ENCODE measurements at places on chromosomes 2 and 18.

- DNase-seq = peak; percentile 70
Measured at GRCh38 chr2:208350610-208351009, 56.0 kb upstream of the PTH2R start.

DNA sequence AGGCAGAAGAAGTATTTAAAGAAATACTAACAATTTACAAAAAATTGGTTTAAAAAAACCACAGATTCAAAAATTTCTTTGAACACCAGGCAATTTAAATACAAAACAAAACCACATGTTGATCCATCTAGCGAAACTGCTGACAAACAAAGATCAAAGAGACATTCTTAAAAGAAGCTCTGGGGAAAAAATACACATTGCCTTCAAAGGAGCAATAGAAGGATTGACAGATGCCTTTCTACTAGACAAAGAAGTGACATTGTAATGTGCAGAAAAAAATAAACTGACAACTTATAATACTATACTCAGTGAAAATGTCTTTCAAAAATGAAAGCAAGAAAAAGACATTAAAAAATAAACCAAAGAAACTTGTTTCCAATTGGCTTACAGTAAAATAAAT, 12.6 kb upstream of the EIF2AK3 start:
- no peak for DNase-seq

GRCh38 chr2:231094736-231095346, 30.0 kb downstream of the HTR2B start:
- DNase-seq = no peak

DNA sequence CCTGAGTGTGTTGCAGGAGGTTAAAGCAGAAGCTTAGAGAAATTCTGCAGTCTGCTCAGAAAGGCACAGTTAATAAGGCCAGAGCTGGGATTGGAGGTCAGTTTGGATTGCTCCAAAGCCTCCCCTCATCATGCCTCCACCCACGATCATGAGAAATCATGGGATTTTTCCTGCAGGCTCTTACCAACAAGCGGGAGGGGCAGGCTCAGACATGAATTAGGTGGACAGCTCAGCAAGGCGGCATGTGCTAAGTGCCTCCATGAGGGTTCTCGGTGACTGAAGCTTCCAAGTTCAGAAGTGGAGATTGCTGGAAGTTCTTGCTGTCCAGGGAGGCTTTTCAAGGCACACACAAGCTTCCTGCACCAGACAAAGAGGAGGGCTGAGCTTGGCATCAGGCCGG, 163.8 kb downstream of the SETBP1 start:
- no peak for DNase-seq

DNA sequence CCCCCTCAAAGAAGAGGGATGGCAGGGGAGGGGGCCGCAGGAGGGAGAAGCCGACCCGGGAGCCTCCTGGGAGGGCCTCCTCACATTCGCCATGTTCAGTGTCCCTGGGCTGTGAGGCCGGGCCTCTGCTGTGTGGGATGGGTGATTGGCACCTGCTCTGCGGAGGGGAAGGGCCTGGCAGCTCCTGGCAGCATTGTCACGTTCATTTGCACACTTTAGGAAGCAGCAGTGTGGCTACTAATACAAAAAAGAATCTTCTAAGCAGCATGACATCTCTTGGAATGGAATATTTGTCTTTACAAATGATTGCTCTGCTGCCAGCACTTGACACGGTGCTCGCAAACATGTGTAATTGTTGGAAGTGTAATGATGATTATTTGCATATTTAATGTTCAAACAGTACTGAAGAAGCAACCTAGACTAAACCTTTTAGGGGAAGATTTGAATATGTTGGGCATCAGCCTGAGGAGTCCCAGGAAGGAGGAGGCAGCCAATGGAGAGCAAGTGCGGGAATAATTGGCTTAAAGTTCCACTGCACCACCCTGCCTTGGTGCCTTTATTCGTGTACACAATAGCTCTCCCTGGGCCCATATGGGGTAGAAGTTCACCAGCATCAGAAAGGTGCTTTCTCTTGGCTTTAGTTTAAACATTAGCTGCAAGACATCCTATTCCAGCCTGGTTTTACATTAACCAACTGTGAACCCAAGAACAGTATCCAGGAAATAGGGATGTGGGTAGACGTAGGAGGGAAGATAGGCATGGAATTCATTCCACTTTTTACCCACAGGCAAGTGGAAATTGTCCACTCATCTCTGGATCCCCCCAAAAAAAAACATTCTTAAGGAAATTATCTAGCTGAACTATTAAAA, 404.9 kb downstream of the TMEM182 start:
- no peak for DNase-seq

DNA sequence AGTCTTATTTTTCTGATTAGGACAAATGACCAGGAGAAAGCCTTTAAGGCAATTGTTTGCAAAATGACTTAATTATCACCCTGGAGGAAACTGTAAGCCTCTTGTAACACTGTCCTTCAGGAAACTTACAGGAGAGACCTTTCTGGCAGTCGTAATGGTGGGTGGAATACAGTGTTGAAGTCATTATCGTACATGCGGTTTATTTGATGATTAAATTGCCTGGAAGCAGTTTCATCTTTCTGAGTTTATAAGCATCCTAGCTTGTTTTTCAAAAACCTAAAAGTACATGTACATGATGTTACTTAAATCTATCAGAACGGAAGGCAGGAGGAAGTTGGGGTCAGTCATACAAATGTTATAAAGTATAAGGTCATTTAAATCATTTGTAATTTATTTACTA, 86.2 kb upstream of the RAB27B start:
- no peak for DNase-seq

GRCh38 chr2:85800586-85800985, 46.8 kb downstream of the ATOH8 start:
- no peak for DNase-seq

DNA sequence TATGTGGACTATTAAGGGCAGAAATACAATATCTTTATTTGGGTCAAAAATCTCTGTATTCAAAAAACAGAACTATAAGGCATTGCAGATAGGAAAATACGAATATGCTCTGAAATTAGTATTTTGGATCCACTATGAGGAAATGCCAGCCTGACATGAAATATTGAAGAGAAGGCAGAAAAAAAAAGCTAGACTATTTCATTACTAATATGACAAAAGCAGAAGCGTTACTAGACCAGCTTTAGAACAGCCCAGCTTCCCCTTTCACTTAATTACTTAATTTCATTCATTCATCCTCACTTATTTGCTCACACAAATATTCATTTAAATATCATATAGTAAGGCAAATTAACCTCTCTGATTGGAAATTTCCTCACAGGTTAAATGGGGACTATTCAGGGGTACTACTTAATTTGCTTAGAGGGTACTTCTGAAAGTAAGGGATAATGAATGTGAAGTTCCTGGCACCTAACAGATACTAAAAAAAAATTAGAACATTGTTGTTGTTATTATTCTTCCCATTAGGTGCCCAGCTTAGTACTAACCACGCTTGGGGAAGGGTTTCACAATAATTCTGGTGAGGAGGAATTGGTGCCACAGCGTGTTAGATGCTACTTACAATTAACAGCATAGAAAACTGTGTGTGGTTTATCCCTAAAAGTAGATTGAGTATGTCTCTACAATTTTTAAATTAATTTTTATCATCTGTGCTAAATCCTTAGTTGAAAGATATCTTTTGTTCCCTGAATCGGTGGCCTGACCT, 71.1 kb upstream of the CTLA4 start:
- no peak for DNase-seq

- no peak for DNase-seq
Measured at GRCh38 chr18:56351911-56352500, 286.4 kb downstream of the TXNL1 start.

GRCh38 chr2:174585657-174586252, 11.8 kb downstream of the WIPF1 start:
- no peak for DNase-seq

DNA sequence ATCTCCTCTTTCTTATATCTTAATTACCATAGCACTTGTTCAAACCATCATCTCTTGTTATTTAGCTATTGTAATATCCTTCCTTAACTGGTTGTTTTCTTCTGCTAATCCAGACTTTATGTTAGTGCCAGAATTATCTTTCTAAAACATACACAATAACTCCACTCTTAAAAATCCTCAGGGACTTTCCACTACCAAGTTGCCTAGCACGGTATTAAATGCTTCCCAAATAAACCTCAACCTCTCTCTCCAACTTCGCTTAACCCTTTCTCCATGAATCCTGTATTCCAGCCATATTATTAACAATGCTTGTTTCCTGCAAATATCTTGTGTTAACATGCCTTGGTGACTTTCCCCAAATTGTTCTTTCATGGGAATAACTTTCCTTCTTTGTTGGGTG, 84.5 kb downstream of the FAM228A start:
- DNase-seq = no peak

DNA sequence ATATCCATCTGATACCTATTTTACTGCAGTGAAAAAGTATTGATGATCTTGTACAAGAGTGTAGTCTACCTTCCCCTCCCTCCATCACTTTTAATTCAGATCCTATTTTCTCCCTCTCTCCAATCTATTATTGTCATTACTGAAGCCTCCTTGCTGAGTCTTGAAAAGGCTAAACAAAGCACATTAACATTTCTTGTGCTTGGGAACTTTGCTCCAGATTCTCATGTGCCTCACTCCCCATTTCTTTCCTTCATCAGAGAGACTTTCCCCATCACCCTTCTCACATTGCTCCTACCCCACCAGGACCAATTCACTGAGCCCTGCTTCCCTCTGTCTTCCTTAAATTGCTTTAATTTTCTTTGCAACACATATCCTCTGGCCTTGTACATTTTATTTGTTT, 736.2 kb upstream of the GCFC2 start:
- DNase-seq = no peak

Data from HCEC 1CT (cell line).